Sciatic nerve (tissue), 2 donors: ENCODE measurements at places on chromosomes 12 and 14. TPM values are rescaled to one million over a fixed set of nuclear protein-coding genes. Genes with fewer than 3 reads are reported as not detected.

GRCh38 chr12:121634836-121635235, 8.5 kb downstream of the ORAI1 start:
- no peak for DNase-seq

DNA sequence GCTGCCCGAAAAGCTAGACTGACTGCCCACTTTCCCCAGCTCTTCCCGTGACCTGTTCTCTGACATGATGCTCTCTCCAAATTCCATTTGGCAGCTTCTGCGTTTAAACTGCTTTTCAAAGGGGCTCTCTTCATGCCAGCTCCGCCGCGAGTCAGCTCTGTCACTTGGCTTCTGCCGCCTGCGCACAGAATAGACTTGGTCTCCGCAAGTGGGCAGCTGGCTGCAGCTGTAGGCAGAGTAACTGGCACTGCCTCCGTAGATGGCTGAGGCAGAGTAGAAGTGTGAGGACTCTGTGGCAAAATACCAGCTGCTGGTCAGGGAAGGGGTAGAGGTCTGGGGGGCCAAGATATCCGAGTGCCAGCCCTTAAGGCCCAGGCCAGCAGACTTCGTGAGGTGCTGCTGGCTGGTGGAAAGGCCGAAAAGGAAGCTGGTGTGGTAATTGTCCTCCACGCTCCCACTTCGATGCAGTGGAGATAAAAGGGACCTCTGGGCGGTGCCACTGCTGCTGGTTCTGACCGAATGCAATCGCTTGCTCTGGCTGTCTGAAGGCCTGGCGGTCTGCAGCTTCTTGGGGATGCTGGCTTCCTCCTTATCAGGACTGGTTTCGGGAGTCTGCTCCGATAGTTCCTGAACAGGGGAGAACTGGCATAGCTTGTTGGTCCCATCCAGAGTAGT, 85.7 kb downstream of the DUSP16 start:
- DNase-seq, result no peak

DNA sequence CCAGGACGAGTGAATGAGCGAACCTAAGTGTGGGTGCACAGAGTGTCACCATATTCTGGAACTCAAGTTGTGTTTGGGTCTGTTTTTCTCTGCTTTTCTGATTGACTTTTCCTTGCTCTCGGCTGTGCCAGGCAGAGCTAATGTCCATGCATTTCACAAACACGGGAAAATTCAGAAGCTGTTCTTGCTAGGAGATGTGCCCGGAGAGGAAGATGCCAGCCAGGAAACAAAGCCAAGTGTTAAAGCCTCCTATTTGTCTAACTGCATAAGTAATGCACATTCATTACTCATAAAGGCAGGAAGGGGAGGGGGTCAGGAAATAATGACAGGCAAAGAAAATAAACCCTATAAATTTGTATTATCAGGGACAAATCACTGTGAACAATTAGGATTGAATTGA, 250.4 kb upstream of the SFSWAP start:
- DNase-seq, result no peak

The PTPRO gene
- total RNA-seq, result 3.7 TPM

DNA sequence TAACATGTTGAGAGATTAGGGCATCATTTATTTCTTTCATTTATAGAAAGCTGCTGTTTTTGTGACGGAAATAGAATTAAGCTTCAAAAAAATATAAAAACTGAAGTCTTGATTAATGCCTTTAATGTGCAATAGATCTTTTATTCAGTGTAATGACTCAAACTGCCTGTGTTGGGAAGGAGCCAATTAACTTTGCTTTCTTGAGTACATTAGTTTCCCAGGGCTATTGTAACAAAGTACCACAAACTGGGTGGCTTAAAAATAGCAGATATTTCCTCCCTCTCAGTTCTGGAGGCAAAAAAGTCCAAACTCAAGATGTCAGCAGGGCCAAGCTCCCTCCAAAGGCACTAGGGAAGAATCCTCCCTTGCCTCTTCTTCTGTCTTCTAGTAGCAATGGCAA, 36.6 kb downstream of the EID3 start:
- no peak for DNase-seq

The SLCO1B1 gene
- not detected for total RNA-seq

- DNase-seq, result no peak
Measured at GRCh38 chr12:997505-997904, 6.5 kb downstream of the ERC1 start.
